A673 (cell line): ENCODE measurements at places on chromosomes 6 and 20.
A peak's percentile ranks its signal among the peaks of the same experiment; 100 is the strongest.

GRCh38 chr20:46406986-46407670, 713 bp upstream of the ELMO2 start:
- DNase-seq: no peak
- H3K4me1 ChIP-seq: peaks cover 6% of the 10 kb centered on the region
- H3K27ac ChIP-seq: no peak overlapping the region
- peak overlapping the region; percentile 91 for H3K4me3 ChIP-seq
- no peaks in the 10 kb centered on the region for H3K36me3 ChIP-seq

DNA sequence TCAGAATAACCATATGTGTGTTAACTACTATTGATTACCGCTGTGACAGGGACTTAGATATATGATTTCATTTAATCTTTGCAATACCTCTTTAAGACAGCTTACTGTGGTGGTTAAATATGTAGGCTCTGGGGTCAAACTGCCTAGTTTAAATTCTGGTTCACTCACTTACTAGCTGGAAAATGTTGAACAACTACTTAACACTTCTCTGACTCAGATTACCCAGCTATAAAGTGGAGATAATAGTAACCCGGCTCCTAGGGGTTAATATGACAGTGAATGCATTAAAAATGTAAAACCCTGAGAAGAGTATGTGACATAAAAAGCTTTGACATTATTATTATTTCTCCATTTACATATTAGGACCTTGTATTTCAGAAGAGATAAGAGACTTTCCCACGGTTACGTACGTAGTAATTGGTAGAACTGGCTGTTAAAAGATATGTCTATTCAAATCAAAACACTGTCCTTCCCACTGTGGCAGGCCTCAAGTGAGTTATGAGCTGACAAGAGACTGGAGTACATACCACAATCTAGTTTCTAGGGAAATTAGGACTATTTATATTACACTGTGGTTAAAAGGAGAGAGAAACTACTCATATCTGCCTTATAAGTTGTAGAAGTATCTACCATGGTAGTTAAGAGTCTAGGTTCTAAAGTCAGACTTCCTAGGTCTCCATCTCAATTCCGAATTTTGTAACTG, 4.4 kb upstream of the PLCB1 start:
- peaks cover 12% of the 10 kb centered on the region for H3K27me3 ChIP-seq
- H3K27ac ChIP-seq: no peak overlapping the region
- no peak overlapping the region for H3K4me3 ChIP-seq
- no peak for DNase-seq

DNA sequence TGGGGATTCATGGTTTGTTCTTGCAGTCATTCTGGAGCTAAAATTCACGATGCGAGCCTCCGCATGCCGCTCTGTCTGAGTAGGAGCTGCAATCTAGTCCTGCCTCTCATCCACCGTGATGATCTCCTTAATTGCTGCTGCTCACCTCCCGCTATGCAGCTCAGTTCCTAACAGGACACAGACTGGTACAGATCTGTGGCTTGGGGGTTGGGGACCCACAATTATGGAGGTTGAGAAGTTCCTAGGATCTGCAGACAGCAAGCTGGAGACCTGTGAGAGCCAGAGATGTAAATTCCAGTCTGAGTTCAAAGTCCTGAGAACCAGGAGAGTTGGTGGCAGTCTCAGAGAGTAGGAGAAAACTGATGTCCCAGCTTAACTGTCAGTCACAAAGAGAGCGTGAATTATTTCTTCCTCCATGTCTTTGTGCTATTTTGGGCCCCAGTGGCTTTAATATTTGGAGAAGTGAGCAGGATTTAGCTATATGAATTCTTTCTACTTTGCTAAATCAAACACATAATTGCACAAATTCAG, 378.7 kb upstream of the MAN1A1 start:
- no peaks in the 10 kb centered on the region for H3K4me1 ChIP-seq
- H3K36me3 ChIP-seq: no peaks in the 10 kb centered on the region
- no peak overlapping the region for H3K4me3 ChIP-seq
- no peaks in the 10 kb centered on the region for H3K27me3 ChIP-seq
- no peak overlapping the region for H3K27ac ChIP-seq

GRCh38 chr6:108662702-108663101, 102.0 kb downstream of the FOXO3 start:
- H3K4me1 ChIP-seq: no peaks in the 10 kb centered on the region
- no peaks in the 10 kb centered on the region for H3K36me3 ChIP-seq
- H3K27ac ChIP-seq: no peak overlapping the region
- DNase-seq: no peak

- H3K27ac ChIP-seq: no peak overlapping the region
- no peak for DNase-seq
- no peaks in the 10 kb centered on the region for H3K36me3 ChIP-seq
- H3K4me1 ChIP-seq: no peaks in the 10 kb centered on the region
These were observed 11.7 kb upstream of the TREM2 start for GRCh38 chr6:41174610-41175009.
